Stimulated activated CD8-positive, alpha-beta memory T cell treated with anti-CD3 and anti-CD28 coated beads, Interleukin-7, amount 100 ng/mL, for 1 hour (primary cell): ENCODE measurements at places on chromosomes 12 and 14.

- no peak for DNase-seq
Measured at GRCh38 chr14:93395231-93395630, 35.5 kb upstream of the UNC79 start.

GRCh38 chr12:51320695-51321320 lies 3.2 kb downstream of the BIN2 start:
- no peak for DNase-seq

DNA sequence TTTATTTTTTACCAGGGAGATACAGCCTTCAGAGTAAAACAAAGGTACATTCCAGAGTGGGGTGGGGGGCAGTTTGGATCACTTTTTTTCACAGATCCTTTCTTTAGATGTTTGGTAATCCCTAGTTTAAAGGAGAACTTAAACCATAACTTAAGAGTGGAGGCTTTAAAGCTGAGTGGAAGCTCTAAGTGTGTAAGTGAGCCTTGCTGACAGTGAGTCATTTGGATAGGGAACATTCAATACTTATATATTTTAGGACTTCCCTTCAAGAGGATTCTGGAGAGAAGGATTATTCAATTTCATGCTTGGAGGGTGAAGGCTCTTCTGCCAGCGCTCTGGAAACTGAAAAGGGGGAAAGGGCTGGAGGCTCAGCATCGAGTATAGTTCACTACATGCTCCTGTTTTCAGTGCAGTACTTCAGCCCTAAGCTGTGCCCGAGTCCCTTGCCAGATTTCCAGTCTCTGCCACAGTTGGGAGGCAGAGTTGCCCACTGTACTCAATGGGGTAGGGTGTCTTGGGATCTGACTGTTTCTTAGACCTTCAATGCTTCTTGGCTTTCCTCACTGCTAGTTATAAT lies 8.4 kb downstream of the PRKAG1 start:
- DNase-seq, result no peak

- DNase-seq, result no peak
Measured at GRCh38 chr14:68782091-68782981, 10.5 kb downstream of the ZFP36L1 start.

GRCh38 chr12:48061938-48062719 lies 43.8 kb downstream of the SENP1 start:
- DNase-seq, result no peak

DNA sequence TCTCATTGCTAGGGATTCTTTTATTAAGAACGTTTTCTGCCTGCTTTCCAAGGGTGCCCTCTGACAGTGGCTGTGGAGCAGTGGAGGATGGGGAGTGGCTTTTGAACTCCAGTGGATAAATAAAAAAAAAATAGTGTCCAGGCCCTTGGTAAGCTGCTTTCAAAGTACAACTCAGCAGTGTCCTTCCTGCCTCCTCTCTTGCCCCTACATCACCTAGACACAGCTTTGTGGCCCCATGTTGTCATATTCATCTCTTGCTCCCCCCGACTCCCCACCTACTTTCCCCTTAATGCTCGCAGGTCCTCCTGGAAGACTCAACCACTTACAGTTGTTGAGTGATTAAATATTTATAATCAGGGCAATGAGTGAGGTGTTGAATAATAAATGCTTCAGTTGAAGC lies 880.9 kb downstream of the BCL11B start:
- no peak for DNase-seq

DNA sequence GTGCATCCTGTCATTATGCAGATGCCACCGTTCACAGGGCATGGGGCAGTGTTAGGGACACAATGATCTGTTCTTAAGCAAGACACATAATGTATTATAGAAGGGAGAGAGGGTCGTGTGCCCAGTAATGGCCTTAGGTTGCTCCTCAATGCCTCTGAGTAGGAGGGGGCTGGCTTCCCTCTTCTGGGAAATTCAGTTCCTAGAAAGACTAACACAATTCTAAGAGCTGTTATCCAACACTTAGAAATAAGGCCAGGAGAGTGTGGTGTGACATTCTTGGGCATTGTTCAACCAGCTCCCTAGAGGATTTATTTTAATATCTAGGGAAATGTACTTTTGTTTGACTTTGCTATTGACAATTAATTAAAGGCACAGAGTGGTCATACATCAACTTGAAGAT lies 118.5 kb downstream of the ADCK1 start:
- no peak for DNase-seq

DNA sequence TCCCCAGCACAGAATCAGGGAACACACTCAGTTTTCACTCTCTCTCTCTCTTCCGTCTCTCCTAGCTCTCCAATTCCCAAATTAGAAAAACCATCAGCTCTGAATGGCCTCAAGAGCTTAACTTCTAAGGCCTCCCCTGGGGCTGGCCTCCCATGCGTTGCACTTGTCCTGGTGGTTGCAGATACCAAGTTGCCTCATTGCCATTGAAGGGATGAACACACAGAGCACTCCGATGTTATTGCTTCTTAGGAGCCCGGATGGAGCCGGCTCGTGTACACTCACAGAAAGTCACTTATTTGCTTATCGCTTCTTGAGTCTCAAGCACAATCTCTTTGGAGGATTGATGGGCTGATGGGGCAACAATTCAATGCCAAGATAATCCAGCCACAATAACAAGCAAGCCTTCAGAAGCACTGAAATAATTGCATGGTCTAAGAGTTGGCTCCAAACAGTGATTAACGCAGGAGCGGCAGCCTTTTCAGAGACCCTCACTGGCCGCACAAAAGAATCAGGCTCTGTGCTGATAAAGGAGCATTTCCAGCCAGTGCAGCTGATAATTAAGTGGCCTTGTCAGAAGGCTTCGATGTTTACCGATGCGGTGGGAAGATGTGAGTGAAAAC lies 175.8 kb upstream of the TMEM132C start:
- no peak for DNase-seq

DNA sequence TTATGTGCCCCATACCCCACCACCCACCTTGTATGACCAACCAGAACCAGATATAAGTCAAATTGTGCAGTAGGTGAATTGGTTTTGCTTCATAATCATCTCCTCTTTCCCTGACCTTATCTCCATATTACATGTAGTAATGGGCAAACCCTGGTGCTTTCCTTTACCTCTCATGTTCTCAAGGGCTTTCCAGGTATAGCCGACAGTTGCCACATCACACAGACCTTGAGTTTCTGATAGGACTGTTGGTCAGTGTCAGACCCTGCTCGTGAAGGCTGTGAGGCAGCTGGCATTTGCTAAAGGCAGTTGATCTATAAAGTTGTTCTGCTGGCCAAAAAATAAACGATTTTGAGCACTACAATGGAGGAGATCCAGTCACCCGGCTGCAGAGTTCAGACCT lies 145.9 kb downstream of the ALX1 start:
- no peak for DNase-seq

- no peak for DNase-seq
Measured at GRCh38 chr12:22287776-22288621, 46.5 kb downstream of the ST8SIA1 start.

GRCh38 chr12:89709995-89710872 lies 1.6 kb upstream of the ATP2B1 start:
- no peak for DNase-seq

DNA sequence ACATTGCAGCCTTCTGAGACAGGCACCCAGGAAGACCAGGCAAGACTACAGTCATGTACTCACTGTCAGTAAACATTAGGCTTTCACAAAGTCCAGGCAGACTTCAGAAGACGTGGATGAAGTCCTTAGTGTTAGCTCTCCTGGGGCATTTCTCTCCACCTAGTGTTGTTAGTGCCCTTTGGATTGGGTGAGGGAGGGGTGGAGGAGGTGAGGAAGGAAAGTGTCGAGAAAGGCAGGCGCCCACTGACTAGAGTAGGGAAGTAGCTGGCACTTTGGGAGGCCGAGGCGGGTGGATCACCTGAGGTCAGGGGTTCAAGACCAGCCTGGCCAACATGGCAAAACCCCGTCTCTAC lies 20.2 kb downstream of the TMEM229B start:
- no peak for DNase-seq

DNA sequence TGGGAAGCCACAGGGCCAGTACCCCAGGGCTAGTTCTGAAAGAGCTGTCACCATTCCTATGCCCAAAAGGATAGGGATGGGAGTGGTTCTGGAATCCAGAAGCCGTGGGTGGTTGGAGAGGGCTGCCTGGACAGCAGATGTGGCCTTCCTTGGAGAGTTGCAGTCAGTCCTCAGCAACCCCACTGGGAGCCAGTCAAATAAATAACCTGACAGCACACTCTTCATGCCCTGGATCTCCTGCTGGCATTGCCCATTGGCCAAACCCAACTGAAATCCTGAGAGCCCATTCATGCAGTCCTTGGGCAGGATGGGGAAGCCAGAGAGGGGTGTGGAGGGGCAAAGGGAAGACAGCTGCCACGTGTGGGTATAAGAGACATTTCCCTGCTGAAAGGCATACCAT lies 128.2 kb downstream of the PTPN11 start:
- no peak for DNase-seq

- DNase-seq, result no peak
Measured at GRCh38 chr14:105943973-105944602, 417.7 kb downstream of the TMEM121 start.

- DNase-seq, result no peak
Measured at GRCh38 chr12:124938108-124938507, 23.7 kb upstream of the UBC start.

DNA sequence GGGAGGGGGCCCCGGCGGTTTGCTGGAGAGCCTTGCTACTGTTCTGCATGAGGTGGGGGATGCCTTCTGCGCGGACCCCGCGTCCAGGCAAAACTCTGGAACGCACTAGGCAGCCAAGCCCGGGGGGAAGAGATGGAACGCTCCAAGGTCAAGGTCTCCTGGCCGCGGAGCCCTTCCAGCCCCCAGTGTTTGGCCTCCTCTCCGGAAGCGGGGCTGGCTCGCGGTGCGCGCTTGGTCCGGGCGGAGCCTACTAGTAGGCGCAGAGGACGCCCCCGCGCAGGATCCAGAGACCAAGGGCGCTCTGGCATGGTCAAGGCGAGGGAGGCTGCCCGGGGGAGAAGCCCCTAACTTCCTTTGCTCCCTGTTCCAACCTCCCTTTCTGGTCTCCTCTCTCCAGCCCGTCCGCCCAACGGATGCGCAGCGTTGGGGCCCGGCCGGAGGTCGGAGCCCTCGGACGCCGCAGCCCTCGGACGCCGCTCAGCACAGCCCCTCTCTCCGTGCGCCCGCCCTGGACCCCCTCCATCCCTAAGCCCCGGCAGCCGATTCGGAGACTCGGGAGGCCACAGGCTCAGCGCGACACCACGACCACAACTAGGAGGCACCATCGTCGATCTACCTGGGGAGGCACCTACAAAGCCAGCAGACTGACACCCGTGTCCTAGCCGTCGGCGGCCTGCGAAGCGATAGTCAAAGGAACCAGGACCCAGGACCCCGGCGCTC lies 669 bp upstream of the KCNK13 start:
- DNase-seq, result no peak

GRCh38 chr12:107094183-107094448 lies 767 bp upstream of the CRY1 start:
- DNase-seq, result no peak

DNA sequence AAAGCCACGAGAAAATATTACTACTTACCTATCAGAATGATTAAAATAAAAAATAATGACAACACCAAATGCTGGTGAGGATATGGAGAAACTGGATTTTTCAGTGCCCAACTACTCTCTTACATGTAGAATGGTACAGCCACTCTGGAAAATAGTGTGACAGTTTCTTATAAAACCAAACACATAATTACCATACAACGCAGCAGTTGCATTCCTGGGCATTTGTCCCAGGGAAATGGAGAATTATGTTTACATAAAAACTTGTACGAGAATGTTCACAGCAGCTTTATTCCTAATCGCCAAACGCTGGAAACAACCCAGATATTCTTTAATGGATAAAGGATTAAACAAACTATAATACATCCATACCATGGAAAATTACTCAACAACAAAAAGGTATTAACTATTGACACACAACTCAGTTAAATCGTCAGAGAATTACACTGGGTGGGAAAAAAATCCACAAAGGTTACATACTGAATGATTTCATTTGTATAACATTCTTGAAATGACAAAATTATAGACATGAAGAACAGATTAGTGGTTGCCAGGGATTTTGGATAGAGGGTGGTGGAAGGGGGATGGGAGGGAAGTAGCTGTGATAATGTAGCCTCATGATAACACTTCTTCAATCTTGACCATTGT lies 35.4 kb downstream of the TAOK3 start:
- no peak for DNase-seq
